ENCODE measurements at places on chromosomes 16 and 17.

DNA sequence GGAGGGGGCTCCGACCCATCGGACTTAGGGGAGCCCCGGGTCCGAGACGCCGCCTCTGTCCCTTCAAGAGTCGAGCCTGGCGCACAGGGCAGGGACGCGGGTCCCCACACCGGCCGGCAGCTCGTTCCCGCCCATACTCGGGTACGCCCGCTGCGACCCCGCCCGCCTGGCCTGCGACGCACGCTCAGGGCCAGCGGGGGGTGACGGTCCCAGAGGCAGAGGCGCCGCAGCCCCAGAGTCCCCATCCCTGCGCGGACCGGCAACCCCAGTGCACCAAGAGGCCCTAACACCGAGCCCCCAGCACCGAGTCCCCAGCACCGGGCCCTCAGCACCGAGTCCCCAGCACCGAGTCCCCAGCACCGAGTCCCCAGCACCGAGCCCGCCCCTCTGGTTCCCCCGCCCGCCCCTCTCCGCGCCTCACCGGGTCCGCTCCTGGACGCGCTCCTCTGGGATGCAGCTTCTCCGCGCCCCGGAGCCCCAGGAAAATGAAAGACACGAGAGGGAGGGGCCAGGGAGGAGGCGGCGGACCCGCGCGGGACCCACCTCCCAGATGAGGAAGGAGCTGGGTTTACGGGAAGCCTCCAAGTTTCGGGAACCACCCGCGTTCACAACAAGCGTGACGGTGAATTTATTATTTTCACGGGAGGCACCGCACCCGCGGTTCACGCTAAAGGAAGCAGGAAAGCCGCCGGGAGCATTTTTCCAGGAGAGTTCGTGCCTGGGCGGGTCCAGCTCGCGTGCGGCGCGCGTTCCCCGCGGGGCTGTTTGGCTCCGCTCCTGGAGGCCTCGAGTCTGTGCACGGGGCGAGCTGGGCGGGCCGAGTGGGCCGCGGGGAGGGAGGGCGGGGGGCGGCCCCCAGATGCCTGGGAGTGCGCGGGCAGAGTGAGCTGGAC is at the start of gene SECTM1:
SECTM1 (minus strand) TSS at position 488 of the 893 bp plus-strand sequence. CDS start 6,526 bp downstream, outside the sequence.
- DNase-seq, result peak; percentile 35

DNA sequence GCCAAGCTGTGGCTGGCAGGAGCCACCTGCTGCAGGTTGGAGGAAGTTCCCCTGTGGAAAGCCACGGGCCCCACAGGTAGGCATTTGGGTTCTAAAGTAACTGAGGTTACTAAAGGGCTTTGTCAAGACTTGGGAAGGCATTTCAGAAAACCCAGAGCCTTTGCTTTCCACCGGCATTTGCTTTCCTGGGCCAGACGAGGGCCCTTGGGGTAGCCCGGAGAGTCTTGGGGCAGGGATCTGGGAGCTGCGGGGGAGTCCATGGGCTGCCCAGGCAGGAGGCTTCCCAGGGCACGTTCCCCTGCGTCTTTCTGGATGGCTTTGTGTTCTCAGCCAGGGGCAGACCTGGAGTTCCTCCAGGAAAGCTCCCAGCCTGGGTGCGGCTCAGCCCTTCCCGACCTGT is 43.5 kb downstream of the JPH3 start:
- DNase-seq, result no peak

DNA sequence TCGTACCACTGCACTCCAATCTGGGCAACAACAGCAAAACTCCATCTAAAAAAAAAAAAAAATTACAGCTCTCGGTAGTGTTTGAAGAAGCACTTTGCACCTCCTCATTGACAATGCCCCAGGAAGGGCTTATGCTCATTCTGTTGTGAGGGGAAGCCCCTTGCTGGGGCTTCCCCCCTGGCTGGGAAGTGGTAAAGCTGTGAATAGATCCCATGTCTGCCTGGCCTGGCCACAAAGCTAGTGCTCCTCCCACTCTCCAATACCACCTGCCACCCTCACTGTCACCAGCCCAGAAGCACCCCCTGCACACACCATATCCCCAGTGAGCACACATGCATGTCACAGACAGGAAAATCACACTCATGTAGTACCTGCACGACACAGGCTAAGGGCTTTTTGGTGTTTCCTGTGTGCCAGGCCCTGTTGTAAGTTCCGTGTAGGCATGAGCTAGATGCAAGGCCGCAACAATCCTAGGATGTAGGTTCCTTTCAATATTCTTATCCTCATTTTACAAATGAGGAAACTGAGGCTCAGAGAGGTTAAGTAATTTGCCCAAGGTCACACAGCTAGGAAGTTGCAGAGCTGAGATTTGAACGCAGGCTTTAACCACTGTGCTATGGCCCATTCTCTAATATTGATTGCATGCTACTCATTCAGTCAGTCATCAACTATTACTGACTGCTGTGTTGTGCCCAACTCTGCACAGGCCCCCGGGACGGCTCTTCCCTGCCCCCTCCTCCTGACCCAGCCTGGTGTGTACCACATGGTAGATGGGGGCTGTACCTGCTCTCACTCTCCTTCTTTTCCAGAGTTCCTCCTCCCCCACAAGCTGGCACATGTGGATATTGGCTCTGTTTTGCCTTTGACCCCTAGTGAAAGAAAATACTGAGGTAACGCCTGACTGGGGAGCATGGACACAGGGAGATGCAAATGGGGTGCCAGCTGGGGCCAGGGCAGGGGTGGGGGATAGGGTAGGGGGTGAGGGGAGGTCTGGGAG is 11.9 kb upstream of the COL1A1 start:
- no peak for DNase-seq

DNA sequence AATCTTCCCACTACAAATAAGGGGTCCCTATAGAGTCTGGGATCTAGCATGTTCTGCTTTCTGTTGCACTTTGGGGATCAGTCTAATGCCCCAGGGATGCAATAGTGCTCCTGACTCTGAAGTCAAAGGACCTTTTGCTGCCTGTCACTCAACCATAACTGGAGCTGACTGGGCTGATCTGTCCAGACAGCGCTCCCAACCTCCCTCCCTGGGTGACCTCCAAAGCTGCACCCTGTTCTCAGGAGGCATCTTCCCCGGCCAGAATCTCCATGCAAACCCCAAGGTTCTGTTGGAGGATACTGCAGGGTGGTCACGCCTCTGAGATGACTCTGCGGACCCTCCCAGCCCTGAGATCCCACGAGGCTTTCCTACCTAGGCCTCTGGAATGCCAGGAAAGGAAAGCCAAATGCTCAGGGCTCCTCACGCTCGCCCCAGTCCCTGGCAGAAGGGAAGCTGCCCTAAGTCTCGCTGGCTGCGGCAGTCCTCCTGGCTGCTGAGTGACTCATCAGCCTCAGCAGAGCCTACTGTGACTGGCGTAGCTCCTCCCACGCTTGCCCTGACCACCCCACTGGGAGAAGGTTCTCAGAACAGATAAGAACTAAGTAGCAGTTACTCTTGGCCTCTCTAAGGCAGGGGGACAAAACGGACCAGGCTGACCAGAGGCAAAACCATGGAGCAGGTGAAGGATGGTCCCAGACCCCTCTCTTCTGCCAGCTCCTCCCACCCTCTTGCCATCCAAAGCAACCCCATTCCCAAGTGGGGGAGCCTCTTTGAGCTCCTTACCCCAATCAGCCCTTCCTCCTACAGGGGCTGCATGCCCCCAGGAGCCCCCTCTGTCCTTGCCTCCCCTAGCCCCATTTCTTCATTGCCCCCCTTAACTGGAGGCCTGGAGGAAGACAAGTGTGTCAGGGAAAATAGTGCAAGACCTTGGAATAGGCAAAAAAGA is 124.1 kb upstream of the TNRC6C start:
- DNase-seq, result peak; percentile 88

DNA sequence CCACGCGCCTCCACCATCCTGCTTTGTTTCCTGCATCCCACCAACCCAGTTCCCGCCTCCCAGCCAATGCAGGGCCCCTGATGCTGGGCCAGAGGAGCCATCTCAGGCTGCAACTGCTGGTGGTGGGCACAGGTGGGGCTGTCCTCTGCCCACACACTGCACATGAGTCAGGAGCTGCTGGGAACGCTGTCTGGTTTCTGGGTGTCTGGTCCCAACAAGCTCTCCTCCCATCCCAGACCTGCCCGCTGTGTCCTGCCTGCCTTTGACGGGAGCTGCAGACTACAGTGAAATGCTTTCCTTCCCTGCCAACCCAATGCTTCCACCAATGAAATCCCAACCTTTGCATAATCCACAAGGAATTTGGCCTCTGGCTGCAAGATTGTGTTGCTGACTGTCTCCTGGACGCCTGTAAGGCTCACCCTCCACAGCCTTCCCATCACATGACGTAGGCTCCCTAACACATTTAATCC is 98.9 kb downstream of the N4BP1 start:
- peak; percentile 71 for DNase-seq

- DNase-seq, result no peak
Measured at GRCh38 chr17:1315409-1315808, 35.9 kb downstream of the TRARG1 start.

GRCh38 chr16:87196661-87197060 is 120.5 kb downstream of the C16orf95 start:
- no peak for DNase-seq

GRCh38 chr17:19411631-19412030 is 599 bp downstream of the RNF112 start:
- DNase-seq, result no peak

GRCh38 chr17:68255731-68256538 is 8.1 kb downstream of the AMZ2 start:
- DNase-seq, result no peak

DNA sequence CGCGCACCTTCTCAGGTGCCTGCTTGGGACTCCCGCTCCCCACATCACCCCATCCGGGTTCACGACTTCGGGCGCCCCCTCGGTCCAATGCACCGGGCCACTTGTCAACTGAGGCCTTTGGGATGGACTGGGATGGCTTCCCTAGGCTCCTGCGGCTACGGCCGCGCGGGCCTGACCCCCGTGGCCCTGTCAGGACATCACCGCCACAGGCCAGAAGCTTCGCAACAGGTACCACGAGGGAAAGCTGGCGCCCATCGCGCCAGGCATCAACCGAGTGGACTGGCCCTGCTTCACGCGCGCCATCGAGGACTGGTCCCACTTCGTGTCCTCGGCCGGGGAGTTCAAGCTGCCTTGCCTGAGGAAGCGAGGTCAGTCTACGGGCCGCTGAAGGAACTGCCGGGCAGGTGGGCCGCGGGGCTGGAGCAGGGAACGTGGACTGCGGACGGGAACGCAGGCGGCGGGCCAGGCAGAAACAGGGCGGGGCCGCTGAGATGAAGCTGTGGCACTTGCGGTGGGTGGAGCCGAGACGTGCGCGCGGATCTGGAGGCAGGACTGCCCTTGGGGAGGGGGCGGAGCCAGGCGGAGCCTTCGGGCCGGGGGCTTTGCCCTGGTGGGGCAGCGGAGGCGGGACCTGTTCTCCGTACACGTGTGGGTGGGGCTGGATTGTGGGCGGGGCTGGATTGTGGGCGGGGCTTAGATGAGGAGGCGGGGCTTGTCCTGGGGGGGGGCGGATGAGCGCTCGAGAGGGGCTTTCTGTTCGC is 13.7 kb upstream of the CNGB1 start:
- peak; percentile 76 for DNase-seq

- DNase-seq, result peak; percentile 83
Measured at GRCh38 chr17:16477255-16477654, 14.7 kb downstream of the LRRC75A start.

GRCh38 chr16:83004868-83005652 is 378.3 kb downstream of the CDH13 start:
- DNase-seq, result no peak

DNA sequence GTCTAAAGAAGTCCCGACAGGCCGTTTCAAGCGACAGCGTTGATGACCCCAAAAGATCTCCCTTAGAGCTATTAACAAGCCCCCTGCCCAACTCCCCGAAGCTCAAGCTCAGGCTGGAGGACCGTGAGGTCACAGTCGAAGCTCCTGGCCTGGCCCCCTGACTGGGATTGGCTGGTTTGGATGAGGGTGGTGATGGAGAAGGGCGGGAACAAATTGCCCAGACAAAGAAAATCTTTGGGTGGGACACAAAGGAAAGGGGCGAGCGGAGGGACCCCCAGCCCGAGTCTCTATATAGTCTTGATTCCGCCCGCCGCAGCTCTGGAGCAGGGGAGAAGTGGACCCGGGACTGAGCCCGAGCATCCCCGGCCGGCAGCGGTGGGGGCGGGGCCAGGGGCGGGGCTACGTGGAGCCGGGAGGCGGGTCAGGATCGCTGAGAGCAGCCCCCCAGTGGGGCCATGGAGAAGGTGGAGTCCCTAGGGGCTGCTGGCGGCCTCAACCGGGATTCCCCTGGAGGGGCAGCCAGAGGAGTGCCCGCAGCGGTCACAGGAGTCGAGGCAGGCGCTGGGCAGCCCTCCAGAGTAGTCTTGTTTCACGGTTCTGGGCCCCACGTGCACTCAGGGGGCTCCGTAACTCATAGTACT is 982 bp upstream of the NEURL4 start:
- DNase-seq, result peak; percentile 77

- peak; percentile 82 for DNase-seq
Measured at GRCh38 chr16:57736419-57737351, 1.1 kb downstream of the KATNB1 start.

- DNase-seq, result no peak
Measured at GRCh38 chr17:83175822-83176622, 96.6 kb downstream of the METRNL start.

DNA sequence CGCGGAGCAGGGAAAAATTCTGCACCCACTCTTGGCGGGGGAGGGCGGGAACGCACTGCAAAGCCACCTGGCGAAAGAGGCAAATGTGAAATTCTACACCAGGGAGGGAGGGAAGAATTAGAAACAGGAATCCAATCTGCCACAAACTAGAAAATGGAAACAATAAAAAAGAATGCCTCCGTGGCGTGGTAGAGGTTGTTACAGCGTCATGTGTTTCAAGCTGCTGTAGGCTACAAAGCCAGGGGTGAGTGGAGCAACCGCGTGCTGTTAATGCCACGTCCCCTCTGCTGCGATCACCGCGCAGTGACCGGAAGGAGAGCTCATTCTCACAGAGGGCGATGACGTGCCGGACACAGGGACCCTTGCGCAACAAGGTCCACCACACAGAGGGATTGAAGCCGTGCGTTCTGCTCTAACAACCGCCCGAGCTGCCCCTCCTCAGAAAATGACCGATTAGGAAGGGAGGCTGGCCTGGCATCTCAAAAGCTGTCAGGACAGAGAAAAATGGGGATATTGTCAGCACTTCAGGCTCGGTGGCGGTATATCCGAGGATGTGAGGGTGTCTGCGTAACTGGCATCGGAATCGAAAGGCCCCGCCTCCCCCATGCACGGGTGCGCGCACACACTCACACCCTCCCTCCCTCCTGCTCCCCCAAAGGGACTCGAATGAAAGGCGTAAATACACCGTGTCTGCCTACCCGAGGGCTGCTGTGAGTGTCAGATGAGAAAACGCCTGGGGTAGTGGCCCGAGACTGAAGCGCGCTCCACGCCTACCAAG is 70.8 kb upstream of the TNRC6C start:
- DNase-seq, result peak; percentile 89

DNA sequence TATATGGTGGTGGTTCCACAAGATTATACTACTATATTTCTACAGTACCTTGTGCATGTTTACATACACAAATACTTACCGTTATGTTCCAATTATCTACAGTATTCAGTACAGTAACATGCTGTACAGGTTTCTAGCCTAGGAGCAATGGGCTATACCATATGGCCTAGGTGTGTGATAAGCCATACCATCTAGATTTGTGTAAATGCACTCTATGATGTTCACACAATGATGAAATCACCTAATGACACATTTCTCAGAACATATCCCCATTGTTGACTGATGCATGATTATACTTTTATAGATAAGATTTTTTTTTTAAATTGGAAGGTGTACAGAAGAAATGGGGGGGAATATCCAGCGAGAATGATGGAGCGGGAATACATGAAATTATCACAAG is 123.0 kb upstream of the TOB1 start:
- no peak for DNase-seq

All from fibroblast of pulmonary artery (primary cell).